Fibroblast of skin of right quadriceps (primary cell): ENCODE measurements at places on chromosomes 2 and 18.

- no peak for DNase-seq
Observed at GRCh38 chr2:65357959-65358294, 74.5 kb downstream of the SPRED2 start.

GRCh38 chr18:53909668-53910067 lies 314.8 kb downstream of the MBD2 start:
- DNase-seq: no peak

DNA sequence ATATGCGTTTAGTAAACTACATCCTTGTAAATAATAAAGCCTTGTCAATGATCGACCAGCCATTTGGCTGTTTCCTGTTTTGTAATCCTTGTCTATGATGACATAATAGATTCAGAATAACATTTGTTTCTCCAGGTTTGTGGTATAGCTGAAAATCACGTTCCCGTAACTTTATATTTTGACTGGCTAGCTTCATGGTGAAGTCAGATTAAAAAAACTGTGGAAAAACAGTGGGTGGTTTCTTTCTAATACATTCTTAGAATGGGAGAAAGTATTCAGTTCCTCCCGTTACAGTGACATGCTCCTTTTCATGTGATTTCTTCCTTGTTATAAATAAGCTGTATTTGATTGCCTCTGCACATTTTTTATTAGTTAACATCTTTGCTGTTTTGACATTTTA lies 366.9 kb downstream of the NYAP2 start:
- no peak for DNase-seq

- peak; percentile 86 for DNase-seq
Observed at GRCh38 chr2:239264492-239264837, 136.4 kb downstream of the HDAC4 start.

DNA sequence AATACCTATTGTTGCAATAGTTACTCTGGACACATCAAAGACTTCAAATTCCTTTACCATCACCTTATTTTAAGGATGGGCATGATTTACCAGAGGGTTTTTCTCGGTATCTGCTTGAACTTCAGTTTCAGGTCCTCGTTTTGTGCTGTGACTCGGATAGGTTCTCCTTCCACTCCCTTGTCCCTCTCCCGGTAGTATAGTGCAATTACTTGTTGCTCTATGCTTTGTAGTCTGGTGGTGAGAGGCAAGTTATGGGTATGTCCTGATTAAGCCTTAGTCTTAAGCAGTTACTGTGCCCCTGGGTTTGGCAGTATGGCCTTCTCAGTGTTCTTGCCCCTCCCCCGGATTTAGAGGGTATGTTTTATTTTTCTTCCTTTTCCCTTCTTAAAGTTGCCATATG lies 96.6 kb downstream of the RHBDD1 start:
- no peak for DNase-seq

GRCh38 chr2:64210816-64211215 lies 66.6 kb upstream of the PELI1 start:
- no peak for DNase-seq

- peak; percentile 48 for DNase-seq
Observed at GRCh38 chr2:172968061-172968469, 107.6 kb upstream of the MAP3K20 start.

- no peak for DNase-seq
Observed at GRCh38 chr2:238030422-238031155, 30.2 kb upstream of the SCLY start.

GRCh38 chr2:98560256-98560771 lies 48.0 kb downstream of the COA5 start:
- peak; percentile 81 for DNase-seq

DNA sequence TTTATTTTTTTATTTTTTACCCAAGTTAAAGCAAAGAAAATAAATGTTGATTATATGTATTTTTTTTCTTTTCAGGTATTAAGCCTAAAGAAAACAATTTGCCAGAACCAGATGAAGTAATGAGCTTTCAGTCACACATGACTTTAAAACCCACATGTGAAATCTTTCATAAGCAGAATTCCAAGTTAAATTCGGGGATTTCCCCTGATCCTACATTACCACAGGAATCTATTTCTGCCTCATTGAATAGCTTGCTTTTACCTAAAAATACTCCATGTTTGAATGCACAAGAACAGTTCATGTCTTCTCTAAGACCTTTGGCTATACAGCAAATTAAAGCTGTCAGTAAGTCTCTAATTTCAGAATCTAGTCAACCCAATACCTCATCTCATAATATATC lies 26.6 kb downstream of the GEN1 start:
- no peak for DNase-seq

DNA sequence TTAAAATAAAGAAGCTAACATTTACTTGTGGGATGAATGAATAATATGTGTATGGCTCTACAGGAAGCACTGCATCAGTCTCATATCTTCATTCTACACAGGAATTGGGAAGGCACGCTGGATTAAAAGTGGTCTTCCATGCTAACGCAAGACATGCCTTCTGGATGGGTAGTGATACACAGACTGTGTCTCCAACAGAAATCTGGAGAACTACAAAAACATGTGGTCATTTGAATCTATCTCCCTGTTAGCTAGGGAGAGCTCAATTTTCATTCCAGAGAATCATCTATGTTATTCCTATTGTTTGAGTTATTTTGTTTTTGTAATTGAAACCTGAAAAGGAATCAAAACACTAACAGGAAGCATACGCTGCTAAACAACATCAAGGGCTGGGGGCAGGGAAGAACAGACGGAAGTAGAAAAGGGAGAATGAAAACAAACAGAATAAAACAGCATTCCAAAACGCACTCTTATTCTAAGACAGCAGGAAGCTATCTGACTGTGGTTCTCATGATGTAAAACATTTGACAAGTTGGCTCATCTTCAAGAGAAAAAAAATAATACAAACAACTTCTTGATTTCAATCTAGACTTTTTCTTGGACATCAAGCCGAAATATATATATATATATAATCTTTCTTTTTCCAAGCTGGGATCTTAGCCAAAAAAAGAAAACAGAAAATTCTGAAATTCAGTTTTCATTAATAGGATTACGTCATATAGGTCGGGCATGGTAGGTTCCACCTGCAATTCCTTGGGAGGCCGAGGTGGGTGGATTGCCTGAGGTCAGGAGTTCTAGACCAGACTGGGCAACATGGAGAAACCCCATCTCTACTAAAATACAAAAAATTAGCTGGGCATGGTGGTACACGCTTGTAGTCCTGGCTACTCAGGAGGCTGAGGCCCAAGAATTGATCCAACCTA lies 31.5 kb upstream of the ASNSD1 start:
- no peak for DNase-seq

DNA sequence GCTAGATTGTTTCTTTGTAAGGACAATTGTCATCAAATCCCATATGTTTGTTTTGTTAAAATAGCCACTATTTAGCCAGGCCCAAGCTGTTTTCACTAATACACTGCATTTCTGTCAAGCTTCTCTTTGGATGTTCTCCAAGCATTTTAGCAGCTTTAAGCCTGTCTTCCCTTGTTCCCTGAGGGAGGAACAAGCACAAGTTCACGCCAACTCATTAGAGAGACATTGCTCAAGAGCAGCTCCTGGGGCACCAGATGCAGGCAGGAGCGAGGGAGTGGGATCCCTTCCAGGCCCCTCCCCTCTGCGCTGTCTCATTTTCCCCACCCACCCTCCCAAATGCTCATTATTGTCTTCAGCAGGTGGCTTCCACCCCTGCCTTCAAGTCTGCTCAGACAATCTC lies 32.6 kb upstream of the PPP3R1 start:
- peak; percentile 68 for DNase-seq

DNA sequence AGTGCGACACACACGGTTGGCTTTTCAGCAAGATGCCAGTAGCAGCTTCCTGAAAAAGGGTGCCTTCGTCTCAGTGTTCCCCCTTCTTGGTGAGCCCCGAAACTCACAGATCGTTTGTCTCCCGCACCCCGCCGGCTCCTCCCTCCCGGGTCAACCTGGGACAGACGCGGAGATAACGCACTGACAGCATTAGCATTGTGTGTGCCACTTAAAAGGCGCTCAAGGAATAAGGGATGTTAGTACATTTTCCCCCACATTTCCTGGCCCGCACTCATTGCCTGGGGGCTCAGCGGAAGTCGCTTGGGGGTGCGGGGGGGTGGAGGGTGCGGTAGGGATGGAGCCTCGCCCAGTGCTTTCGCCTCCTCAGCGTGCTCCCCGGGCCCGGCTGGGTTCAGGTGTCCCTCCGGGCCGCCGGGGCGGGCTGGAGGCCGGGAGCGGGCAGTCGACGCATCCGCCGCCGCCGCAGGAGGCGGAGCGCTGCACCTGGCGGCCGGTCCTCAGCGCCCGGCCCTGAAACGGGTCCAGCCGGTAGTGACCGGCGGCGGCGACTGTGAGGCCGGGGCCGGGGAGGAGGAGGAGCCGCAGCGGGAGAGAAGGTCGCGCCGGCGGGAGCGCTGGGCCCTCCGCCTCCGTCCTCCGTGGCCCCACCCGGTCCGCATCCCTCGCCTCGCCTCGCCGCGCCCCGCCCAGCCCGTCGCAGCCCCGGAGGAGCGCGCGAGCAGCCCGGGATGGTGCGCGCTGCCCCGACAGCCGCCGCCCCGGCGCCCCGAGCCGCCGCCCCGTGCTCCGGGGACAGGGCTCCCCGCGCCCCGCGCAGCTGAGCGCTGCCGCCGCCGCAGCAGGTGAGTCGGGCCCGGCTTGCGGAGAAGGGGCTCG lies at the start of gene MFSD6:
Gene MFSD6 (plus strand): TSS at position 694 of the 876 bp plus-strand sequence. CDS start 27,675 bp downstream, outside the sequence.
- no peak for DNase-seq

GRCh38 chr18:73879766-73880165 lies 267.9 kb downstream of the FBXO15 start:
- DNase-seq: peak; percentile 67

- DNase-seq: no peak
Observed at GRCh38 chr2:106106622-106107508, 87.2 kb downstream of the UXS1 start.

DNA sequence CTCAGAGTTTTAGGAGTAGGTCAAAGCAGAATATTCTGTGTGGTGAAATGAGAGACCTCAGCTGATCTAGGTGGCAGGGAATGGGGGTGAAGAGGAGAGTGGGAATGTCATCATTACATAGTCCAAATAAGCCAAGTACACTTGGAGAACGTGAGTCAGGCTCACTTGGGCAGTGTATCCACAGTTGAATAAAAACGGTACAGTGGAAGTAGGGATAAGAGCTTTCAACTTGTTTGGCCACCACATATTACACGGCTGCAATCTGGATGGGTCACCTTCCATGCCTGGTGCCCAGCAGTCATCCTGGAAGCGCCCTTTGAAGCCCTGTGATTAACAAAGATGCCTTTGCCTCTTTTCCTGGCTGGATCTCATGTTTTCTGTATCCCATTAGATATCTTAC lies 28.6 kb downstream of the MIB1 start:
- DNase-seq: no peak

DNA sequence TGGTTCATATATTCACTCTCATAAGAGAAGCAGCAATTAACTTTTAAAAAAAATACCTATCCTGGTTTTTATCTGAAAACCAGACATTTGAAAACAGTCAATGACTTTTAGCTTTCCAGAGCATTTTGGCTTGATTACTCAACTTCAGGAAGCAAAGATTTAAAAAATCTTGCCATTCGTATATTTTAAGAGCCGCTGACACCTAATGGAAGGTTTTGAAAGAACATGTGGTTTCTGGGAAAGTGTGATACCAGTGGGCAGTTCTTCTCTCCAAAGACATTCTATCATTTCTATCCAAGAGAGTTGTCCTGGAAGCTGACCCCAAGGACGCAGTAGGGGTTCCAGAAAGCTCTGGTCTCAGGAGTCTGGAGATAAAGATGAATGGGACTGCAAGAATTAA lies 234.7 kb downstream of the TTC32 start:
- peak; percentile 59 for DNase-seq

- DNase-seq: no peak
Observed at GRCh38 chr18:57931038-57931437, 113.0 kb upstream of the NEDD4L start.

DNA sequence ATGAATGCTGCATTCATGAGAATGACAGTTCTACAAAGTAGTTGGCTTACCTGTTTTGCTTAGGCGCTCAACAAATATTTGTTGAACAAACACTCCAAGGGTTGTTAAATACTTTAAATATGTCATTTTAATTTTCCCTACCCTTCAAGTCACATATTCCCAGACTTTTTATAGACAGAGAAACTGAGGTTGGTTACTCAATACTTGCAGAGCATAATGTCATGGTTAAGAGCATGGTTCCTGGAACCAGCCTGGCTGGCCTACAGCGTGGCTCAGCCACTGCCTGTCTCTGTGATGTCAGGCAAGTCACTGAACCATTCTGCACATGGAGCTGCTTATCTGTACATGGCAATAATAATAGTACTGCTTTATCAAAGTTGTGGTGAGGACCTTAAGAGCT lies 120.0 kb upstream of the STK17B start:
- no peak for DNase-seq
